ELF-1 (cell line): ENCODE measurements at places on chromosomes 4 and X.

GRCh38 chr4:148056879-148057278 is 325.0 kb downstream of the ARHGAP10 start:
- DNase-seq, result peak; percentile 34

DNA sequence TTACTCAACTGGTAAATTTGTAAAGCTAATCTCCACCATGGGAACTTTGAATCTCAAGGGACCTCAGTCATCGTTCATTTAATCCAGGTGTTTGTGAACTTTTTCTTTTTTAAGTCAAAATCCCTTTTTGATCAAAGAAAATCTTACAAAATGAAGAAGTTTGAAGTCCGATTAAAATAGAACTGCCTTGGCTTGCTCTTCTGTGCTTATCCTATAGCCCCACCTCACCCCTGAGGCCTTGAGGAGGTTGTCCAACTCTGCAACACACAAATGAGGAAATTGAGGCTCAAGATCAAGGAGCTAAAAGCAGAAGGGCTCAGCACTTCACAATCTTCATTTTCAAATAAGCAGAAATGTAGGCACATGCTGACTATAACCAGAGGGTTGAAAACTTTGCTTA is 240.3 kb upstream of the SFRP2 start:
- DNase-seq, result no peak

DNA sequence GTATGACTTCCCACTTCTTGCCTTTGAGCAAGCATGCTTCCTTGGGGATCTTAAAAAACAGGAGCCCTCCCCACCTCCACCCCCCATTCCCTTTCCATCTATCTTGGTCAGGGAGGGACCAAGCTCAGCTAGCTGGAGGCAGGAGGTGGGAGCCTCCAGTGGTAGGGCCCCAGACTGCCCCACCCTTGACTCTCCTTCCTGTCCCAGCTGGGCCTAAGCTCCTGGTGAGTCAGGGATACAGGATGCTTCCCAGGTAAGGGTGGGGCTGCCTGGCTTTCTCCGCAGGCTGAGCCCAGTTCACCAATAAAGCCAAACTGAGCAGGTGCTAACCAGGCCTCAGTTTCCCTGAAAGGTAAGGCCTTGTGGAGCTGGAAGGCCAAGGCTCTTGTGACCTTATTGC is 15.2 kb downstream of the EFNB1 start:
- DNase-seq, result no peak

GRCh38 chr4:38785901-38786402 is 3.2 kb upstream of the TLR10 start:
- DNase-seq, result no peak

GRCh38 chr4:530017-530781 is 31.2 kb downstream of the PIGG start:
- no peak for DNase-seq

DNA sequence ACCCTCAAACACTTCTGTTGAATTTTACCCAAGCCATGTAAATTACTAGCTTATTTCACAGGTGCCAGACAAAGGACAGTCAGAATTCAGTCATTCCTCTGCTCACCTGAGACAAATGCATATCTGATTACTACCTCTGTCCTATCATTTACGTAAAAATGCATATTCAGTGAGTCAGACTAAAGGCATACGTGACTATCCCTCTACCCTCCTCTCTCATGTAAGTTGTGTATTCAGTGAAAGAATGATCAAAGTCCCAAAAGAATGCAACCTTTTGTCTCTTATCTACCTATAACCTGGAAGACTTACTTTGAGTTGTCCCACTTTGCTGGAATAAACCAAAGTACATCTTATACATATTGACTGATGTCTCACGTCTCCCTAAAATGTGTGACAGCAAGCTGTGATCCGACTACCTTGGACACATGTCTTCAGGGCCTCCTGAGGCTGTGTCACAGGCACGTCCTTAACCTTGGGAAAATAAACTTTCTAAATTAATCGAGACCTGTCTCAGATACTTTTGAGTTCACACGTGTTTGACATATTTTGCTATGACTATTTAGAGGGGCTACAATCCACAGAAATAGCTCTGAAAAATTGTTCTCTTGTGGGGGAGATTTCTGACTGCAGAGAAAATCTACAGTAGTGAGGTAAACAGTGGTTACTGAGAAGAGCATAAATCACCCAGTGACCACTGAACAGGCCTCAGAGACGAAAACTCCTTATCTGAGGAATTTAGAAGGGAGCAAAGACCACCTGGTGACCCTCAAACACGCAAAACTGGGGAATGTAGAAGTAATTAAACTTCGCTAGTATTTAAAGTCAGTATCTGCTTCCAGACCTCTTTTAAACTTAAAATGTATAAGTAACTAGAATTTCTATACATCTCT is 1575.8 kb downstream of the STIM2 start:
- DNase-seq, result no peak

- DNase-seq, result no peak
Measured at GRCh38 chrX:55033429-55033828, 2.7 kb upstream of the ALAS2 start.

DNA sequence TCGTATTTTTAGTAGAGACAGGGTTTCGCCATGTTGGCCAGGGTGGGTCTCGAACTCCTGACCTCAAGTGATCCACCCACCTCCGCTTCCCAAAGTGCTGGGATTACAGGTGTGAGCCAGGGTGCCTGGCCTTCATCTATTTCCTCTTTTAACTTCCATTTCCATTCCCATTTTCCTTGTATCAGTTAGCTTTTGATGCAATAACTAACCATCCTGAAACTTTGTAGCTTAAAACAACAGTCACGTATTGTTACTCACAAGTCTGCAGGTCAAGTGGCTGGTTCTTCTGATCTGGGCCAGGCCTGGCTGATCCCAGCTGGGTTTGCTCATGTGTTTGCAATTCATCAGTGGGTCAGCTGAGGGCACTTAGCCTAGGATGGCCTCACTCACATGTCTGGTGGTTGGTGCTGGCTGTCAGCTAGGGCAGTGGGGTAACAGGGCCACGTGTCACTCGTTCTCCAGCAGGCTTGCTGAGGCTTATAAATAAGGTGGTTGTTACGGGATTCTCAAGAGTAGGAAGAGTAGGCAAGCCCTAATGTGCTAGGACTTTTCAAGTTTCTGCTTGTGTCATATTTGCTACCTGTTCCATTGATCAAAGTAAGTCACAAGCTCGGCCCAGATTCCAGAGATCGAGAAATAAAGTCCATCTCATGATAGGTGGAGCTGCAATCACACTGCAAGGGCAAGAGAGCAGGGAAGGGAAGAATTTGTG is 88.2 kb downstream of the SOWAHB start:
- no peak for DNase-seq

GRCh38 chrX:24851289-24851688 is 157.6 kb downstream of the POLA1 start:
- no peak for DNase-seq

- DNase-seq, result no peak
Measured at GRCh38 chrX:714131-714530, 83.5 kb downstream of the SHOX start.

GRCh38 chr4:47391256-47391655 is 72.2 kb downstream of the COMMD8 start:
- no peak for DNase-seq
